ENCODE measurements at places on chromosomes 2 and 18. TPM values are rescaled to one million over a fixed set of nuclear protein-coding genes. Genes with fewer than 3 reads are reported as not detected.

- no peaks in the 10 kb centered on the region for H3K27me3 ChIP-seq
- no peak overlapping the region for H3K4me3 ChIP-seq
- H3K4me1 ChIP-seq = peaks cover 9% of the 10 kb centered on the region
- no peak overlapping the region for H3K27ac ChIP-seq
These were observed 185.4 kb upstream of the TANK start for GRCh38 chr2:160974803-160975202.

GRCh38 chr2:181264441-181264840 lies 192.7 kb upstream of the ITGA4 start:
- no peak overlapping the region for H3K4me3 ChIP-seq
- no peak overlapping the region for H3K27ac ChIP-seq
- H3K36me3 ChIP-seq = no peaks in the 10 kb centered on the region
- H3K27me3 ChIP-seq = no peaks in the 10 kb centered on the region
- H3K4me1 ChIP-seq = no peaks in the 10 kb centered on the region
- DNase-seq = no peak

GRCh38 chr2:84725717-84726116 lies 155.2 kb downstream of the TRABD2A start:
- no peak overlapping the region for H3K27ac ChIP-seq
- H3K4me3 ChIP-seq = no peak overlapping the region
- H3K27me3 ChIP-seq = no peaks in the 10 kb centered on the region
- no peaks in the 10 kb centered on the region for H3K4me1 ChIP-seq

Gene CABYR
- total RNA-seq = 3.3 TPM

Gene TFCP2L1
- total RNA-seq = 1.6 TPM

Gene CFC1B
- not detected for total RNA-seq

Gene IL18R1
- total RNA-seq = 3.0 TPM
